NCI-H748 treated with DMSO at 0.1 percent for 48 hours (cell line): ENCODE measurements at places on chromosomes 7 and 10.

- DNase-seq: no peak
These were observed 36.0 kb downstream of the ABCA13 start for GRCh38 chr7:48207155-48207675.

DNA sequence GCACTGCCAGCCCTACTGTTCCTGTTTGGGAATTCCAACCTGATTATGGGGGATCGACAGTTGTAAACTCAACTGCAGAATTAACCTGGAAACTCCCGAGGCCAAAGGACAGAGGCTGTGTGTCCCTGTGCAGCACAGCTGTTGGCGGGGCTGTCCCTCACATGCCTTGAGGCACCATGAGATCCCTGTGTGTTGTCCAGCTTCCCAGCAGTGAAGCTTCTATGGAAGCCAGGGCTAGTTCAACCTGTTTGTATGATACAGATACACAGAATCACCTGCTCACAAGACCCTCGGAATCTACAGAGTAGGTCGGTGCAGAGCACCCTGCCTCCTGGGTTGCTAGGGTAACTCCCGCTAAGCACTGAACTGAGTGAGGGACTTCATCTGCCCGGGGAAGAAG, 61.0 kb upstream of the EFCAB10 start:
- no peak for DNase-seq

- DNase-seq: no peak
These were observed 82.8 kb downstream of the GATA3 start for GRCh38 chr10:8137272-8137681.

DNA sequence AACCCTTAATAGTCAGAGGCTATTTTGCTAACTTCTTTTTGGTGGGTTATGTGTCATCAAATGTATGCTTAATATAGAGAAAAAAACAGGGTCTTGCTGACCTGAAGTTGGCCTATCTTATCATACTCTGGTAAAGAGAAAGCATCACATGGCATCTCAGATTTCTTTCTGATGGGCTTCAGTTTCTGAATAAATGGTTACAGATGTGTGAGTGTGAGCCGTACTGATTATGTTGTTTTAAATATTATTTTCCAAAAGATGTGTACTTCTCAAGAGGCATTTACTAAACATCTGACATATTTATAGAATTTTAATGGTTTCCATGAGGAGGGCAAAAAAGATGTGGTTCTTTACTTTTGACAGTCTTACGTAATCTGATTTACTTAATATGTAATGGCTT, 28.4 kb downstream of the BBS9 start:
- no peak for DNase-seq

GRCh38 chr10:8047452-8048280, 6.8 kb upstream of the GATA3 start:
- no peak for DNase-seq

- no peak for DNase-seq
These were observed at the start of gene ADCK2 for GRCh38 chr7:140672382-140673062. Gene ADCK2, plus strand, starts transcription at chr7:140672945. Its CDS starts 386 bp downstream, at chr7:140673331.

DNA sequence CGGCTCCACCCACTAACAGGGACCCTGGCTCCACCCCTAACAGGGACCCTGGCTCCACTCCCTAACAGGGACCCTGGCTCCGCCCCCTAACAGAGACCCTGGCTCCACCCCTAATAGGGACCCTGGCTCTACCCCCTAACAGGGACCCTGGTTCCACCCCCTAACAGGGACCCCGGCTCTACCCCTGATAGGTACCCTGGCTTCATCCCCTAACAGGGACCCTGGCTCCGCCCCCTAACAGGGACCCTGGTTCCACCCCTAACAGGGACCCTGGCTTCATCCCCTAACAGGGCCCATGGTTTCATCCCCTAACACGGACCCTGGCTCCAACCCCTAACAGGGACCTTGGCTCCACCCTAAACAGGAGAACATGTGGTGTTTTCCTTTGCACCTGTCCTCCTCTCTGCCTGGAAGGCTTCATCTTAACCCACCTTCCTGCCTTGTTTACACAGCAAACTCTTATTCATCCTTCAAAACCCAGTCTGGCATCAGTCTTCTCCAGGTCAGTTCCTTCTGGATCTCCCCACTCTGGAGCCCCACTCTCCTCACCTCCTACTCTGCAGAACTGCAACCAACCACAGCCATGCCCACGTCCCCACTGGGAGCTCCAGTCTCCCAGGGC, 58.0 kb downstream of the CHST15 start:
- DNase-seq: no peak

DNA sequence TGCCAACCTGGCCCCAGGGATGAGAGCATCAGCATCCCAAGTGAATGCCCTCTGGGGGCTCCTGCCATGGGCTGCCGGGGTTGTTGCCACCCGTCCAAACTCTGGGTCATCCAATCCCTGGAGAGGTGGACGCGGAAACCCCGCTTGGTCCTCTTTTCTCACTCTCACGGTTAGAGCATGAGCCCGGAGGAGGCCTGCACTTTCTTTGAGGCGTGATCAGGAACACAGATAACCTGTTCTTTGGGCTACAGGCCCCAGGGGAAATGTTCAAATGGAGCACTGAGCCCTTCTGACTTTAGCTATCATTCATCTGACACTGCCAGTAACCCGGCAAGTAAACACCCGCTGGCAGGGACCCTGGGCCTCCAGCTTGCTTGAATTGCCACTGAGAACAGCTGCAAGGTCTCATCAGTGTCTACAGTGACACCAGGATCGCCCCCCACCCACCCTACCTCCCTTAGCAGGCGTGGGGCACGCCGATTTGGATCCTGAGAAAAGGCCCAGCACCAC, 29.4 kb upstream of the SLF2 start:
- DNase-seq: no peak

DNA sequence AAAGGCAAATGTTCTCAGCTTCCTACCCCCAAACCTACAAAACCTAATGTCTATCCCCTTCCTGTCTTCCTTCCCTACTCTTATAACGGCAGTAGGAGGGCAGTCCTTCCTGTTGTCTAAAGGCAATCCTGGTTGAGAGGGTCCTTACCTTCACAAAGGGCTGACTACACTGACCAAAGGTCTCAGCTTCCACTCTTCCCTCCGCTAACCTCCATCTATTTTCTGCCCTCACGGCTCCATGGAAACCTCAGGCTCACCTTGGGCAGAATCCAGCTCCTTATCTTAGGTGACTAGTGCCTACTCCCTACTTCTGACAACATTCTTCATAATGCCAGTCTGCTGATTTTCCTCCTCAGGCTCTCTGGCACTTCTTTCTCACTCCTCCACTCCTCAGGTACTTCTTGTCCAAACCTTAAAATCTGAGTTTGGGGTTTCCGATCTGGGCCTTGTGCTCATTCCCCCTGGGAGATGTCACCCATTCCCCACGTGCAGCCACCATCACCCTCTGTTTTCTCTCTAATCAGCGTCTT, 542 bp downstream of the FBXL13 start:
- DNase-seq: no peak

- no peak for DNase-seq
These were observed 32.7 kb downstream of the PRKAG2 start for GRCh38 chr7:151844071-151844824.

DNA sequence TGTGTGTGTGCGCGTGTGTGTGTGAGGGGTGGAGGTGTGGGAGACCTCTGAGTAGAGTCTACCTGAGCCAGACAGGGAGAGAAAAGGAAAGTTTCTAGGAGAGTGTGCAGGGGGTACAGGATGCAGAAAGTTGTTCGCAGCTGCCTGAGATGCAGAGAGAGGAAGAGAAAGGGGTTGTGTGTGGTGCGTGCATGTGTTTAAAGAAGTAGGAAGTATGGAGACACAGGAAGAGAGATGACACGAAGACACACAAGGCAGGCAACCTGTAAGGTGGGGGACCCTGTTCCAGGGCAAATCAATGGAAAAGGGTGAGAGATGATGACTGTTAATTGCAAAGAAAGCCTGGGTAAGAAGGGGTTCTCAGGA, 52.2 kb downstream of the C10orf105 start:
- no peak for DNase-seq

DNA sequence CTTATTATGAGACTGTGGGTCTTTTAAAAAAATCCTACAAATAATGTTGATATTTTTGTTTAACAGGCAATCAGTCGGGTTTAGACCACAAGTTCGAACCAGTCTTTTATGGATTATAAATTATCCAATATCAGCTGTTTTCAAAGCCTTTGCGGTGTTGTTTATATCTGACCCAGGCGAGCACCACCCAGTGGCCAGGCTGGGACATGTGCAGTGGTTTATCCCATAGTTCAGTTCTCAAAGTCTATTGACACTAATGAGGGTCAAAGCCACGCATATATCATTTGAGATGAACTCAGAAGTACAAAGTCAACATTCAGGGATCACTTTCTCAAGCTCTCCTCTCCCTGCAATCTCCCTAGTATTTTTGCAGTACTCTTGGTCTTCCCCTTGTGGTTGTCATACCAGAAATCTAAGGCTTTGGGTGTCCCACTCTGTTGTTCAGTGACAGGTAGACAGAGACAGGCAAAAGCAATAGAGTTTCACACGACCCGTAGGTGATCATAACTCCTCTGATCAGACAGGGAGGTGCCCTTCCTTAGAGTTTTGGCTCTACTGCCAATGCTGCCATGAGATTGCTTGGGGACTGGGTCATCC, 117.4 kb upstream of the POM121L12 start:
- DNase-seq: no peak

DNA sequence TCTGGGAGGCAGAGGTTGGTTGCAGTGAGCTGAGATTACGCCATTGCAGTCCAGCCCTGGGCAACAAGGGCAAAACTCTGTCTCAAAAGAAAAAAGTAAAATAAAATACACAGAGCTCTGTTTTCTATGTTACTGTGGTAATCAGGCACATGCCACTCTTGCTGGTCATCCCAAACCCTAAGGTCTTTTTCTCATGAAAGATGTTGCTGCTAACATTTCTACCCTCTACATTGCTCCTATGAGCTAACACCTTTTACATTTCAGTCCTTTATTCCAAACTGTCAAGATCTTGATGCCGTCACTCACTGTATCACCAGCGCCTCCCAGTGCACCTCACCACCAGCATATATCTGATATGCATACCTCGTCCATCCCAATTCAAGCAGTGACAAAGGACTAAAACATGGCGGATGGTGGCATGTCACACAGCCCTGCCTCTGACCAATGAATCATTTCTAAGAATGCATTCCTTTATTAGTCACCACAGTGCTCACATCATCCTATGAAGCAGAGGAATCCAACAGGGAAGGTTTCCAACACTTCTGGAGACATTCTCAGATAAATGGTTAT, 4.3 kb downstream of the DAGLB start:
- DNase-seq: no peak

DNA sequence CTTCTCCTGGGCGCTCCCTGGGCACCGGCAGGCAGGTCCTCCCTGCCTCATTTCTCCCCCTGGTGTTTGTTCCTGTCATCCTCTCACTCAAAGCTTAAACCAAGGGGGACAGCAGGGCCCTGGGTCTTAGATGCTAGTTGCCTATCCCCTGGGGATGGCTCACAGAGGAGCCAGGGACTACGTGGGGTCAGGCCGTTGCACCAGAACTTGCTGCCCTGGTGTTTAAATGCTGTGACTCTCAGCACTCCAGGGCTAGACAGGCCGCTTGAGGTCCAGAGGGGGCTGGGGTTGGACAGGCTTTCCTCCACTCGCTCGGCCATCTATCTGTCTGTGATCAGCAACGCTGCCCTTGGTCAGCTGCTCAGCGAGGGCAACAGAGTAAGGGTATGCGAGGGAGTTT, 340.3 kb downstream of the CXCL12 start:
- no peak for DNase-seq

GRCh38 chr10:63910806-63911205, 389.6 kb downstream of the REEP3 start:
- no peak for DNase-seq

DNA sequence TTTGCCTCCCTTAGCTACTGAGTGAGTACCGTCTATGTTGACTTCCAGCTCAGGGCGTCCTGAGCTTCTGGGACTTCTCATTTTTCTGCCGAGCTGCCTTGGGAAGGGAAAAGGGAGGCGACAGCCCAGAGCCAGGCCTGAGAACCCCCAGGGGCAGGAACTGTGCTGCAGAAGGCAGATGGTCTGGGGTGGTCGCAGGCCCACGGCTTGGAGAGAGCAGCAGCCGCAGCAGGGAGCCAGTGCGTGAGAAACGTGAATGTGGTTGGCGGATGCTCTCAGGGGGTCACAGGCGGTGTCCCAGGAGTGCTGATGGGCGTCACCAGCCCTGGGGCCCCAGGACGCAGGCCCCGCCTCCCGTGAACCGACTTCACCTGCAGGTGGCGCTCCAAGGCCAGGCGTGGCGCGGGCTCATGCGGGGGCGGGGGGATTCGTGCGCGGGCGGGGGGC, 9.2 kb upstream of the PWWP2B start:
- DNase-seq: no peak

DNA sequence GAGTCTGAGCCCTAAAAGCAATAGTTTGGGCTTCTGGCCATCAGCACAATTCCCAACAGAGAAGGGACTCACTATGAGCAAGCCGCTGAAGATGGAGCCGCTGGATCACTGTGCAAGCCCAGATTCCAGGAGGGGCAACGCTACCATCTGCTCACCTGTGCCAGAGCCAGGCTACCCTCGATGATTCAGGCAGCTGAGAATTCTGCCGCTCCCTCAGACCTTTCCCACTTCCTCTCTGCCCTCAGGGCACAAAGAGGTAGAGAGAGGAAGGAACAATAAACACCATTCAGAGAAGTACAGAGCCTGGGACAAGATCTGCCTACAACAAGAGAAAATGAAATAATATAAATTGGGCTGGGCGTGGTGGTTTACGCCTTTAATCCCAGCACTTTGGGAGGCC, 98.1 kb downstream of the MYOF start:
- DNase-seq: no peak

- DNase-seq: no peak
These were observed 178.2 kb downstream of the TRIL start for GRCh38 chr7:28779954-28780353.

DNA sequence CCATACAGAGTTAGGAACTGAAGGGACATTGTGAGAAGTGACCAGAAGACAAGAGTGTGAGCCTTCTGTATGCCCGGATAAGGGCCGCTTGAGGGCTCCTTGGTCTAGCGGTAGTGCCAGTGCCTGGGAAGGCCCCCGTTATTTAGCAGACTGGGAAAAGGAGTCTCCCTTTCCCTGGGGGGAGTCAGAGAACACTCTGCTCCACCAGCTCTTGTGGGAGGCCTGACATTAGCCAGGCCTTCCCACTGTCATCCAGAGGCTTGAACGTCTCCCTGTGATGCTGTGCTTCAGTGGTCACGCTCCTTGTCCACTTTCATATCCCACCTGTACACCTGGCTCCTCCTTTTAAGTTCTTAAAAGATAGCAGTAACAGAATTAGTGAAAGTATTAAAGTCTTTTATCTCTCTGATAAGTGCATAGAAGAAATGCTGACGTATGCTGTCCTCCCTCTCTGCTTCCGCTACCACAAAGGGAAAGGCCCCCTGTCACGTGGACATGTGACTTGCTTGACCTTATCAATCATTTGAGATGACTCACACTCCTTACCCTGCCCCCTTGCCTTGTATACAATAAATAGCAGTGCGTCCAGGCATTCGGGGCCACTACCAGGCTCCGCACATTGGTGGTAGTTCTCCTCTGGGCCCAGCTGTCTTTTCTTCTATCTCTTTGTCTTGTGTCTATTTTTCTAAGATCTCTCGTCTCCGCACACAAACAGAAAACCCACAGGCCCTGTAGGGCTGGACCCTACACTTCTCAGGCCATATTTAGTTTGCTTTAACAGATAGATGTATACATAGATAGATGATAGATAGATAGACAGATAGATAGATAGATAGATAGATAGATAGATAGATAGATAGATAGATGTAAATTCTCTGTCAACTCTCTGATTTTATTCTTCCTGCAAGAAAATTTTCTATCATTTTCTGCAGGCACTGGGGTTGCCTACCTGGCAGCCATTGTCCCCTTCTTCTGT, 131.5 kb upstream of the JCAD start:
- no peak for DNase-seq

GRCh38 chr7:65798111-65799075, 74.5 kb upstream of the VKORC1L1 start:
- no peak for DNase-seq

GRCh38 chr10:50545846-50546245, 77.9 kb downstream of the SGMS1 start:
- DNase-seq: no peak
